ENCODE measurements at places on chromosomes 16 and 17.

DNA sequence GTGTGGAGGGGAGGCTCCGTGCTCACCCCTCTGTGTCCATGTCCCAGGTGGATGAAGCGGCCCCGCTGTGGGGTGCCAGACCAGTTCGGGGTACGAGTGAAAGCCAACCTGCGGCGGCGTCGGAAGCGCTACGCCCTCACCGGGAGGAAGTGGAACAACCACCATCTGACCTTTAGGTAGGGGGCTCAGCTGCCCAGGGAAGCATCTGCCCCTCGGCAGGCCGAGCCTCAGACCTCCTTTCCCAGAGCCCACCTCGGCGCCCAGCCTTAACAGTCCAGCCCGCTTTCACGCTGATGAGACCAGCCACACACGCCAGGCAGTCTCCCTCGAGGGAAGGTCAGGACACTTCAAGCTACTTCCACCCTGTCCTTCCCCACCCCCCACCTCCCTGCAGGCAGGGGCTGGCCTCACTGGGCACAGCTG lies 12.7 kb downstream of the MMP15 start:
- DNase-seq, result no peak

DNA sequence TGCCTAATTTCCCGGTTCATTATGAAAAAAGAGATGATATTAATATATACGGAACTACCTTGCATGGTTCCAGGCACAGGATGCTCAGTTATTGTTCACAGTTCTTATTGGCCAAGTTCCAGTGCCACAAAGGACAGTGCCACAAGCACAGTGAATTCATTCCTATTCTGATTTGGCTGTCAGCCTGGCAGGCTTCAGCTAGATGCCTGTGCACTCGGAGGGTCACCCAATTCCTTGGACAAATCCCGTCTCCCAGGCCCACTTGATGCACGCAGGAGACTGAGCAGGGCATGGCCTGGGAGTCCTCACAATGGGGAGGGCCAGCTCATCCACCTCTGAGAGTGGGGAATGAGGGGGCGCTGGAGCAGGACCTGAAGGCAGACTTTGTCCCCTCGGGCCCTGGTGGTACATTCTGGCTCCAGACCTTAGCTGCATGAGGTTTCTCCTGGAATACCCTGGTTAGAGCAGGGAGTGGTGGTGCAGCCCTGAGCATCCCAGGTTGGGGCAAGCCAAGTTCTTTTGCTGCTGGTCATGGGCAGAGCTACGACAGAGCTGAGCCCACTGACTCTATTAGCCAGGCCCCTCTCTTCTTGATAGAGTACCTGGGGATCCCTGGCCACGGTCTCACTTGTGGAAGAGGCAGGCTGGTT lies 41.4 kb downstream of the MIS12 start:
- DNase-seq, result no peak

DNA sequence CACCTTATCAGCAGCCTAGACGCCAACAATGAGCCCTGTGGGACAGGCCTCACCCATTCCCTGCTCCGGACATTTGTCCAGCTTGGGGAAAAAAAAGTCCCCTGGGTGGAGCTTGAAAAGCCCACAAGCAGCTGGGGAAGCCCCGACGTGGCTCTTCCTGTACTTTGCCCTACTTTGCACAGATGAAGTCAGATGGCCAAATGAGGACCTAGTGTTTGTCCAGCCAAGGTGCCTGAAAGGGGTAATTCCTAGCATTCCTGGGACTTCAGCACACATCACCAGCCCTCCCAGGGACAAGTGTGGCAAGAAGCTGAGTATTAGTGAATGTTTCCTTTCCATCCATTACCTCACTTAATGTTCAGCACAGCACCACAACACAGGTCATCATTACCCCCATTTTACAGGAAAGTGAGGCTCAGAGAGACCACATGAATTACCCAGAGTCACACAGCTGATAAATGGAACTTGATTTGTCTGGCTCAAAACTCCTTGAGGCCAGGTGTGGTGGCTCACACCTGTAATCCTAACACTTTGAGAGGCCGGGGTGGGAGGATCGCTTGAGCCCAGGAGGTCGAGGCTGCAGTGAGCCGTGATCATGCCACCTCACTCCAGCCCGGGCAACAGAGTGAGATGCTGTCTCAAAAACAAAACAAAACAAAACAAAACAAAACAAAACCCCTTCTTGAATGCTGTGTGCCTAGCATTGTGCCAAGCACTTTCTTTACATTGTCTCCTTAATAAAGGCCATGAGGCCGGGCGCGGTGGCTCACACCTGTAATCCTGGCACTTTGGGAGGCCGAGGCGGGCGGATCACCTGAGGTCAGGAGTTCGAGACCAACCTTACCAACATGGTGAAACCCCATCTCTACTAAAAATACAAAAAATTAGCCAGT lies 19.9 kb upstream of the PLLP start:
- no peak for DNase-seq

GRCh38 chr17:66414561-66415175 lies 112.3 kb downstream of the PRKCA start:
- no peak for DNase-seq
